ENCODE measurements at places on chromosomes 11 and 22. TPM values are rescaled to one million over a fixed set of nuclear protein-coding genes. Genes with fewer than 3 reads are reported as not detected.

DNA sequence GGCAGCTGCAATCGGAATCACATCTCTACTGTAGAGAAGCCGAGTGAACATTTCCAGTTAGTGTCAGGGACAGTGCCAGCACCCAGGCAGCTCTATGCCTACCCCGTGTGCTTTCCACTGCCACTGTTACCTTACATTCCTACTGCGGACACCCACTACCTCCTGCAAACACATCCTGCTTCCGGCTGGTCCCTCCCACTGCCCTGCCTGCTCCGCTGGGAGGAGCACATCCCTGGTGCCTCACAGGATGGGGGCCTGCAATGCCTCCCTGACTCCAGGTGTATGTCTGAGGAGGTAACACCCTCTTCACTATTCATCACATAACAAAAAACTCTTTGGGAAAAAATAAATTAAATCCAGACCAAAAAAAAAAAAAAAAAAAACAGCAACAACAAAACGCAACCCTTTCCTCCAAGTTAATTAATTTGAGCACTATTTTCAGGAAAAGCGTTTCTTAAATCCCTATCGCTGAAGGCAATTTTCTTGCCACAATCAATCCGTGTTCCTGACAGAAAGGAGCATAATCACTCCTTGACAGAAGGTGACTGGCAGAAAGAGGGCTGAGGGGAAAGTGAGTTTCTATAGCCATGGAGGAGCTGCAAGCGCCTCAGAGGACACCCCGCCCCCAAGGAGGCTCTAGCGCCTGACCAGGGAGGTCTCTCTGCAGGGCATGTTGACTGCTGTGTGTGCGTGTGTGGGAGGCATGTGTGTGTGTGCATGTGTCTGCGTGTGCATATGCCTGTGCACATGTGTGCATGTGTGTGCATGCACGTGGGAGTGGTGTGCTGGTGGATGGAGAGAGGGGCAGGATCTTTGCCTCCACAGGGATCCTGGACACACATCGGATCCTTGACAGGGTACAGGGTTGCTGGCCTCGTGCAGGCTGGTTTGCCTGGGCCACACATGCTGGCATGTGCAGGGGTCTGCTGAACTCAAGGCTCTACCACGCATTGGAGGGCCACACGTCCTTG, 134.8 kb upstream of the NTM start:
- DNase-seq = no peak

- DNase-seq = no peak
These were observed 1.4 kb upstream of the VWA5A start for GRCh38 chr11:124113890-124114289.

DNA sequence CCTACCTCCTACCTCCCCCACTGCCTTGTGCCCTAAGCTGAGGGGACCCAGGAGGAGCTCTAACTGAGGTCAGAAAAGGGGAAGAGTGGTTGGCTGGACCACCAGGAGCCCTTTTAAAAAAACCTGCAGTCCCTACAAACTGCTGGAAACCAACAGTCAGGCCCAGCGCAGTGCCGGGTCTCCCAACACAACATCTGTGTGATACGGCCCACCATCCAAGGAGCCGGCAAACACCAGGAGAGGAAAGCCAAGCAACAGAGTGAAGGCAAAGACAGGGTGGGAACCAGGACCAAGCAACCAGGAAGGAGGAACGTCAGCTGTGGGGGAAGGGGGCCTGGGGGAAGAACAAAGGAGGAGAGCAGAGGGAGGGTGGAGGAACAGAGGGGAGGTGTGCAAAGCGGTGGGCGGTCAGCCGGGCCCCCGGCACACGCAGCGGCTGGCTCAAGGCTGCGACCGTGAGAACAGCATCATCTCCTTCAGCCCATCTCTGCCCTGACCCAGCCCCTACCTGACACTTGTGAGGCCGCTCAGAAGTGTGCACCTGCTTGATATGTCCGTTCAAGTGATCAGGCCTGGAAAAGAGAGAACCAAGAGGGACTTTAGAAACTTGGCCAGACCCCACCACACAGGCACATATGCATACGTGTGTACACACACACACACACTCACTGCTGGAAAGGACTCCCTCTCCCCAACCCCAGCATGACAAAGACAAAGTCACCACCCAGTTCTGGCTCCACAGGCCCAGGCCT, 3.6 kb downstream of the PATZ1 start:
- peak; percentile 16 for DNase-seq

- DNase-seq = no peak
These were observed 2.3 kb upstream of the FOLR1 start for GRCh38 chr11:72189455-72190250.

- no peak for DNase-seq
These were observed 3.9 kb downstream of the GALR3 start for GRCh38 chr22:37827056-37827455.

DNA sequence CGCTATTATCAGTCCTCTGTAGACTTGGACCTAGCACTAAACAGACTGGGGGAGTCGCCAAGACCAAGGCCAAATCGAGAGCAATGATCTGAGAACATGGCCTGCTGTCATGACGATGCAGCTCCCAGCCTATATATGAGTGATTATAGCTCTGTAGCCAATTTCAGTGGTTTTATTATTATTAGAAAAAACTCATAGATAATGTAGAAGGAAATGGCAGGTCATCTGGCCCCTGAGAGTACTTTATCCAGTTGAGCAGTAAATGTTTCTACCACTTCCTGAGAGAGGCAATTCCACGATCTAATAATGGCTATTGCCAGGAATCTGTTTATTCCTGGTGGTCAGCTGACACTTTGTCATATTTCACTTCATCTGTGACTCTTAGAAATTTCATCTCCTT, 666.7 kb downstream of the OPCML start:
- no peak for DNase-seq

- no peak for DNase-seq
These were observed 8.2 kb upstream of the HBE1 start for GRCh38 chr11:5277807-5278382.

Gene PGM2L1
- total RNA-seq = 51.3 TPM

Gene HPX
- total RNA-seq = 1.4 TPM

Gene MS4A12
- not detected for total RNA-seq

Gene EFCAB6
- total RNA-seq = 0.69 TPM

Gene SYT13
- total RNA-seq = 1.4 TPM

All from endothelial cell (in vitro differentiated cells).